ENCODE measurements at places on chromosomes 3 and 15.

DNA sequence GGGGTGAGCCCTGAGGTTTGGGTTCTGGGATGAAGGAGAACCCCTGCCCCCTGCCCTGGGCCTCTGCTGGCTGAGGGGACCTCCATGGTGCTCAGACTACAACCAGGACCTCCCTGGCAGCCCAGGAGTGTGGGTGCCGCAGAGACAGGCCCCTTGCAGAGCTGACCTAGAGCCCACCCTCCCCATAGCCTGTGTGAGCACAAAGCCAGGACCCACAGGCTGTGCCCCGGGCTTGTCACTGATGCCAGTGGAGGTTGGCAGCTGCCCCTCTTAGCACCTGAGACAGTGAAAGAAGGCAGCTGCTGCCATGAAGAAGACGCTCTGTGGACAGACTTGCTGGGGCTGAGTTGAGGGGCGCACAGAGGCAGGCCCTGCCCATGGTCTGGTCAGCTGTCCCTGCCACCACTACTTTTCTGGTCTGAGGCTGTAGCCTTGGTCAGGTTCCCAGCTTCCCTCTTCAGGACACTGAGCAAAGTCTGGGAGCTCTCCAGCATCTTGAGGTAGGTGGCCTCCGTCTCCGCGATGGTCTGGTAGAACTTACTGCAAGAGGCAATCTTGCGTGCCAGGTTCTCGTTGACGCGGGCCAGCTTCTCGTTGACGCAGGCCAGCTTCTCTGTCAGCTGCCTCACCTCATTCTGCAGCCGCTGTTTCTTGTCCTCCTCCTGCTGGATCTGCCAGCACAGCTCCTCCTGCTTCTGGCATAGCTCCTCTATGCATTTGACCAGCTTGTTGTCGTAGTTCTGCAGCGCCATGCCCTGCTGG is 23.0 kb downstream of the USP4 start:
- DNase-seq, result no peak

DNA sequence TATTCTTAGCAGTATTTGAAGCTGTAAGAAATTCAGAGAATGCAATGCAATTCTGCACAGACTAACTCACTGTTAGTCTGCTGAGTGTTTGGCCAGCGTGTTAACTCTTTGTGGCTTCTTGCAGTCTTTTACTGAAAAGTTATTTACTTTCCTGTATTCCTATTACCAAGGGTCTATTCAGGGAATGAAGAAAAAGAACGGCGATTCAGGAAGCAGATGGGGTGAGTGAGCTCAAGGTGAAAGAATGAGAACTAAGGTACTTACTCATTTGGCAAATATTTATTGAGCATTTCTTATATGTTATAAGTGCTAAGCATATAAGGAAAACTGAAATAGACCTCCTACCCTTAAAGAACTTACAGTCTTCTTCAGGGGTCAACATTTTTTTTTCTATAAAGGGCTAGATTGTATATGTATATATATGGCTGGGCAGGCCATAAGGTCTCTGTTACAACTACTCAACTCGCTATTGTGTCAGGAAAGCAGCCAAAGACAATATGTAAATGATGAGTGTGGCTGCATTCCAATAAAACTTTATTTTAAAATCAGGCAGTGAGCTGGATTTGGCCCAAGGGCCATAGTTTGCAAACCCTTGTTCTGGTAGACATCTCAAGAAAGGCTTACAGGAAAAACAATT is 271.9 kb upstream of the GADL1 start:
- DNase-seq, result no peak

DNA sequence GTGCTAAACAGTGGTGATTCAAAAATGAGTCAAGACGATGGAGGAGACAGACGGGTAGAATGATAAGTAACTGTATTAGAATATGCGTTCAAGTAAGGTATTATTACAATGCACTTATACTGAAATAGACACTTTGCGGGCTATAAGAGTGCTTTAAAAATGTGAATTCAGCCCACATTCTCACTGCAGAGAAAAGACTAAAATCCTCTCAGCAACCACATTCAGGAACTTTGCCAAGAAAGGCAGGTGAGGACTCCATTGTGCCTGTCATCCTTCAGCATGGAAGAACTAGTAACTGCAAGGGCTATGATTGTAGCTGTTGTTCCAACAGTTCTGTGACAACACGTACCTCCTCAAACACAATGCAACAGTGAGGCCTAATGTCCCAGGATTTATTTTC is 272.0 kb downstream of the RORA start:
- DNase-seq, result no peak

- DNase-seq, result no peak
Observed at GRCh38 chr3:9110316-9110715, 139.1 kb downstream of the SRGAP3 start.

DNA sequence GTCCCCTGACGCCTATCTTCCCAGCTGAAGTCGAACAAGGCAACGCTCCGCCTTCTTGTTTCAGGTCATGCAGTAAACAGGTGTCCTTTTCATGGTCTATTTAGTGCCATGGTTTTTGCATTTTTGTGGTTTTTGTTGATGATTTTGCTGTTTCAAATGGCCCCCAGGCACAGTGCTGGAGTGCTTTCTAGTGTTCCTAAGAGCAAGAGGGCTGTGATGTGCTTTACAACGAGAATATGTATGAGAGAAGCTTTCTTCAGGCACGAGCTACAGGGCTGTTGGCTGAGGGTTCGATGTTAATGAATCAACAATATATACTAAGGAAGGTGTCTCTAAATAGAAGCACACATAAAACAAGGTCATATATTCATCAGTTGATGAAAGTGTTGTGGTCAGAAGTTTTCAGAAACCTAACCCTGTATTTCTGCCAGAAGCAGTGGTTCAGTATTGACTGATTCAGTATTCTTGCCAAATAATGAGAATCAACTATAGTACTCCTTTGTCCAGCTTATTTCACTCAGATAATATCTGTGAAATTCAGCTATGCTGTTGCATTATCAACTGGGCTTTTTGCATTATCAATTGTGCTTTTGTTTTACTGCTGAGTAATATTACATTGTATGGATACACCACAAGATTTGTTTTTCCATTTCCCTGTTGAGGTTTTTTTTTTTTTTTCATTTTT is 18.5 kb downstream of the LIMD1 start:
- peak; percentile 37 for DNase-seq

- no peak for DNase-seq
Observed at GRCh38 chr15:26298659-26299170, 435.6 kb upstream of the ATP10A start.

DNA sequence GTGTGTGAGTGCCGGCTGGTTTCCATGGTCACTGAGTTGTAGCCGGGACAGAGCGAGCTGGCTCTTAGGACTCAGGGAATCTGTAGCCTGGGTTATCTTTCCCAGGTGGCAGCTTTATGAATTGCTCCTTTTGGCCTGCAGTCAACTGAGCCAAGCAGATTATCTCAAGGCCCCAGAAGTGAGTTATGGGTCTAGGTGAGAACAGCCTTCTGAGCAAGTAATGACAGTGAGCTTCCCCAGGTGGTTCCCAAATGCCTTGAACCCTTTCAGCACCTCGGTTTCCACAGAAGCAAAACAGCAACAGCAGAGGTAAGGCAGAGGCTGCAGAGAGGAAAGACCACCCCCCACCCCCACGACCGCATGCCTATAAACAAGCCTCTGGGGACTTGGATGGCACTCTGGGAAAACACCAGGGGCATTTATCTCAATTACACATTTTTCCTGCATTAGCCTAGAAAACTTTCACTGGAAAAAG is 56.7 kb upstream of the DGKG start:
- DNase-seq, result no peak

DNA sequence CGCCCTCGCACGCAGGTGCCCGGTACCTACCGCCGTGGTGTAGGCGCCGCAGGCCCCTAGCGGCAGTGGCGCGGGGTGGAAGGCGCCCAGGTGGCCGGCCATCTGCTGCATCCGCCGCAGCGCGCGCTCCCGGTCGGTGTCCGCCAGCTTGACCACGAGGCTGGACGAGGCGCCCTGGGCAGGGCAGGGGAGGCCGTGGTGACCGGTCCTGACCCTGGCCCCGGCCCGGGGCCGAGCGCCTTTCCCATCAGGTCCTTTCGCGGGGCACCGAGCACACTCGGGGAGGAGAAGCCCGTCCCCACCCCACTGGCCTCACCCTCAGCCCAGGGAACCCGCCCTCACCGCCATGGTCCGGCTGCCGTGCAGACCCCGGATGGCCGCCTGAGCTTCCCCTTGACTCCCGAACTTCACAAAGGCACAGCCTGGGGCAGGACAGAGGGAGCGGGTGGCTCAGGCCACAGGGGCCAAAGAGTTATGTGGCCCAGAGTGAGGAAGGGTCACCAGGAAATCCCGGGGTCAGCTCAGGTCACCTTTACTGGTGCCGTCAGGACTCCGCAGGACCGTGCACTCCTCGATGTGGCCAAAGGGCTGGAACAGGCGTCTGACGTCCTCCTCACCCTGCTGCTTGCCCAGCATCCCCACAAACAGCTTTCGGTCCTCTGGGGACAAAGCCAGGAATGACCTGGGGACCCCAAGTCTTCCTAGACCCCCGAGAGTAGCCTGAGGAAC is 17.4 kb upstream of the PARP6 start:
- no peak for DNase-seq

DNA sequence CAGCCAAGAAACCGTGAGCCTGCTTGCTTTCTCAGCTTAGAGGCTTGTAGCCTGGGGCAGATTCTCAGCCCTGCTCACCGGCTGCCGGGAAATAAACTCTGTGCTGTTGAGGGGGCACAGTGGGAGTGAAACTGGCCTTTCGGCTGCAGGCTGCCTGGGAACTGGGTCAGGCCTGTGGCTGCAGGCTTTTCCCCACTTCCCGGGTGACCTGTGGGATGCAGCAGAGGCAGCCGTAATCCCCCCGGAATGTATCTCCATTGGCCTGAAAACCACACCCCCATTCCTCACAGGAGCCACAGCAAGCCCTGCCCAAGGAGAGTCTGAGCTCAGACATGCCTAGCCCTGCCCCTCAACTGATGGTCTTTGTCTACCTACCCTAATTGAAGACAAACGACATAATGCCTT is 110.9 kb downstream of the STXBP5L start:
- DNase-seq, result no peak

- no peak for DNase-seq
Observed at GRCh38 chr15:39719109-39719508, 63.5 kb downstream of the FSIP1 start.

- no peak for DNase-seq
Observed at GRCh38 chr3:11835028-11835639, 11.6 kb downstream of the TAMM41 start.

GRCh38 chr3:72408983-72409779 is 439.1 kb downstream of the SHQ1 start:
- no peak for DNase-seq

DNA sequence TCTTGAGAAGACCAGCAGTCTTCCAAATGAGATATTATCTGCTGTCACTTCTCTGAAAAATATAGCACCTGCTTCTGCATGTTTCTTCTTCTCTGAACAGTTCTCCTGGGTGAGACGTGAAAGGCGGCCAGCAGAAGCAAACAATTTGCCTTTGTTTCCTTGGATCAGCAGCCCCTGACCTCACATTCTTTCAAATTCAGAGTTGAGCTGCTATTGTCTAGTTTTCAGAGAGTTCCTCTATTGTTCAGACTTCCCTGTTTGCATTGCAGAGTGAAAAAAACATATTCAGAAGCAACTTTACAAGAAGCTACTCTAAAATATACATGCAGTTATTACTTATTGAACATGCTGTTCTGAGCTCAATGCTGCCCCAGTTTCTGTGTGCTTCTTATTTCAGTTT is 653.6 kb downstream of the NAALADL2 start:
- DNase-seq, result no peak

DNA sequence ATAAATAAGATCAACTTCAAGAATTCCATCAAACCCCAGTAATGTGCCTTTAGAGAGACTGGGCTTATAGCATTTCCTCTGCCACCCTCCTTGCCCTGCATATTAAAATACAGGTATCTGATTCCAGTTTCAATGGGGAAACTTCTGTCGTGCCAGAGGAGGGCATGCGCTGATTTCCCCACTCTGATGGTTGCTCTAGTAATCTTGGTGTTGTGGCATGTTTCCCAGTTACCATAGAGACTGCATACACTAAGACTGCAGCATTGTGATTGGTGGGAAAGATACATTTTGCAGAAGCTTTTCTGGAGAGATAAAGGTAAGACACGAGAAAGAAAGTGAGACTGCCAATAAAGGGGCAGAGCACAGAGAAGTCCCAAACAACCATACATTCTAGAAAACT is 225.6 kb downstream of the TIGIT start:
- DNase-seq, result no peak

GRCh38 chr15:92232317-92232716 is 161.4 kb upstream of the ST8SIA2 start:
- no peak for DNase-seq

DNA sequence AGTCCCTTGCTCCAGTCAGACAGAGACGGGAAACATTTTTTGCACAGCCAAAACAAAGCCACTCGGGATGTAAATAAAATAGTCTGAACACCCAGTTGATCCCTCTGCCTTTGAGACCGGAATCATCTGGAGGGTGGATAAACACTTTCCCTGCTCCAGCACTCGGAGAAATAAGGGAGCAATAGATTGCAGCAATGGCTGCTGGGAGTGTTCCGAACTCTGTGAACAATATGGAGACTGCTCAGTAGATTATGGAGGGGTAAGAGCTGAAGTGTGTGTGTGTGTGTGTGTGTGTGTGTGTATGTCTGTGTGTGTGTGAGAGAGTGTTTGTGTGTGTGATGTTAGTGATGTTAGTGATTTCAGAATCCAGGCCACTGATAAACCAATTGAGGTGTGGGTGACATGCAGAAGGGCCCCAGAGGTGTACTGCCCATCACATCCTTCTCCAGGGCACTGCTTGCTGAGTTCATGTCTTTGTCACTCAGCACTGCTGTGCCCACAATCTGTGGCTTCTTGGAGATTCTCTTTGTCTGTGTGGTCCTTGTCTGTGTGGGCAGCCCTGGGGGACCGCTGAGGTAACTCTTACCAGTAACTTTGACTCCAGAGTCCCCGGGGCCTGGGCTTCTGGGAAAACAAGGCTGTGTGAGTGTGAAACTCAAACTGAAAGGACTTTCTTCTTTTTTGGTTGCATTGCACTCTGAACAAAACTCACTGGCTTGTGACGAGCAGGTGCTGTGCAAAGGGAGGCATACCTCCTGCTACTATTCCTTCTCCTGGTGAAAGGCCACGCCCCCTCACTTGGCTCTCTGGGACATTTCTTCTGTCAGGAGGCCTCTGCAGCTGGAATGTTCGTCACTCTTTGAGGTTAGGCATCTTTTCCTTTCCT is 23.0 kb downstream of the CRYGS start:
- DNase-seq, result no peak

DNA sequence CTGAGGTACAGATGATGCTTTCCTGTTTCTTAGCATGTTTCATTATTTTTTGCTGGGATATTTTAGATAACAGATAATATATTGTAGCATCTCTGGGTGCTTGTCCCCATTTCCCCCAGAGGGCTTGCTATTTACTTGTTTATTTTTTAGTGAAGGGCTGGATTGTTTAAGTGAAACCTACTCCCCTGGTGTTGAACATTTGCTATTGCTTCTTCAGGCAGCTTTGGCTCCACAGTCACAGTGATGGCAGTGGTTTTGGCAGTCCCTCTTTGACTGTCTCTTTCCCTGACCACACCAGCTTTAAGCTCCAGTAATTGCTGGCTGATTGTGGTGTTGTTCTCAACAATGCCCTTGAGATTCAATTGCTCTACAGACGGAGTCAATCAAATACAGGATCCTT is 128.9 kb downstream of the KLF13 start:
- no peak for DNase-seq

Measured in NCI-H1694 (cell line).